ENCODE measurements at places on chromosomes 5 and 9.

DNA sequence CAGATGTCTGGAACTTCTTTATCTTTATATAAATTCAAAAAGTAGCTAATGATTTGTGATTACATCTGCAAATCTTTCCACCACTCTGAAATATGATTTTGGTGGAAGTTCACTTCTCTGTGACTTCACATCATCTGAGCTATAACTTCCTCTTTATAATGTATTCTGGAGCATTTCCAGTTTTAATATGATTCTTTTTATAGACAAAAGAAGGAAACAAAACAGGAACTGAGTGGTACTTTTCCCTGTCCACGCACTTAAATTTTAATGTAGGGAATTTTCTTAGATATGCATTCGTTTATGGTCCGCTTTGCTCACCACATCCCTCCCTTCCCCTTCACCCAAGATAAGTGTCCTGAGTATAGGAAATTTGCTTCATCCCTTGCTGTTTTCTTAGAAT lies 333.5 kb downstream of the CHSY3 start:
- DNase-seq: no peak

DNA sequence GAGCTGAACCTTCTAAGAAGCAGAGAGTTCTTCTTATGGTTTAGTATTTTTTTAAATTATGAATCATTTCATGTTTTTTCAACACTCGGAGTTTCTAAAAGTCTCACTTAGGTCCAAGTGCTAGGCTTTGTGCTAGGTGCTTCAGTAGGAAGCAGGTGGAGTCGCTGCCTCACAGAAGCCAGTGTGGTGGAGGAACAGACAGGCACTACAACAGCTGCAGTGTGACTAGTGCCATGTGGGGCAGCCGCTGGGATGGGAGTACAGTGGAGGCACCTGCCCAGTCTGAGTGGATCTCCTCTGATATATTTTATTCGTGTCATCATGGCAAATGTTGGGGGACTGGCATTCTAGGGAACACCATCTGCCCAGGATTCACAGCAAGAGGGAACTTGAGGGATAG lies 15.3 kb downstream of the PCDHGC5 start:
- DNase-seq: no peak

GRCh38 chr9:126222835-126223431 lies 103.7 kb upstream of the MVB12B start:
- DNase-seq: peak; percentile 43

GRCh38 chr9:78354989-78355388 lies 58.1 kb downstream of the PSAT1 start:
- no peak for DNase-seq

DNA sequence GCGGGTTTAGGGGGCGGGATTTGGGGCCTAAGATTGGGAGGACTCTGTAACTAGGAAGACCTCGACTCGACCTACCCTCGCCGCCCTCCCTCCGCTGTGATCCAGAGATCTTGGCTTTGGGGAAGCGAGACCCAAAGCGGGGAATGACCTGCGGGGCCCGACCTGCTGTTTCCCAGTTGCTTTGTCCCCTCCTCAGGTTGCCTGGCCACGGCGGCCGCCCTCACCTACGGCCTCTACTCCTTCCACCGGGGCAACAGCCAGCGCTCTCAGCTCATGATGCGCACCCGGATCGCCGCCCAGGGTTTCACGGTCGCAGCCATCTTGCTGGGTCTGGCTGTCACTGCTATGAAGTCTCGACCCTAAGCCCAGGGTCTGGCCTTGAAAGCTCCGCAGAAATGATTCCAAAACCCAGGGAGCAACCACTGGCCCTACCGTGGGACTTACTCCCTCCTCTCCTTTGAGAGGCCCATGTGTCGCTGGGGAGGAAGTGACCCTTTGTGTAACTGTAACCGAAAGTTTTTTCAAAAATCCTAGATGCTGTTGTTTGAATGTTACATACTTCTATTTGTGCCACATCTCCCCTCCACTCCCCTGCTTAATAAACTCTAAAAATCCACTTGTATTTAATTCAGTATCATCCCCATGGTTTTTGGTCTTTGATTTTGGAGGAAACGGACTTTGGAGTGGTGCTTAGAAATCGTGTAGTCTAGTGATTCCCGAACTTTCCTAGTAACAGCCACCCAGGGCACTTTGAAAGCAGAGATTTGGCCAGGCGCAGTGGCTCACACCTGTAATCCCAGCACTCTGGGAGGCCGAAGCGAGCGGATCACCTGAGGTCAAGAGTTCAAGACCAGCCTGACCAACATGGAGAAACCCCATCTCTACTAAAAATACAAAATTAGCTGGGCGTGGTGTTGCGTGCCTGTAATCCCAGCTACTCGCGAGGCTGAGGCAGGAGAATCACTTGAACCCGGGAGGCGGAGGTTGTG lies 878 bp downstream of the HIGD2A start:
- no peak for DNase-seq

DNA sequence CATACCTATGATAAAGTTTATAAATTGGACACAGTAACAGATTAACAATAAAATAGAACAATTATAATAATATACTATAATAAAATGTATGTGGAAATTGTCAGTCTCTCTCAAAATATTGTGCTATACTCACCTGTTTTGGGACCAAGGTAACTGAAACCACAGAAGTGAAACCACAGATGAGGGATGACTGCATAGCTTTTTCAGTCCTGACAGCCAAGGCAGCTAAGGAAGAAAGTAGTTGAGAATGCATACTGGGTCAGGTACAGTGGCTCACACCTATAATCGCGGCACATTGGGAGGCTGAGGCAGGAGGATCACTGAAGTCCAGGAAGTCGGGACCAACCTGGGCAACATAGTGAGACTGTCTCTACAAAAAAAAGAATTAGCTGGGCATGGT lies 8.9 kb downstream of the SRP19 start:
- DNase-seq: no peak

DNA sequence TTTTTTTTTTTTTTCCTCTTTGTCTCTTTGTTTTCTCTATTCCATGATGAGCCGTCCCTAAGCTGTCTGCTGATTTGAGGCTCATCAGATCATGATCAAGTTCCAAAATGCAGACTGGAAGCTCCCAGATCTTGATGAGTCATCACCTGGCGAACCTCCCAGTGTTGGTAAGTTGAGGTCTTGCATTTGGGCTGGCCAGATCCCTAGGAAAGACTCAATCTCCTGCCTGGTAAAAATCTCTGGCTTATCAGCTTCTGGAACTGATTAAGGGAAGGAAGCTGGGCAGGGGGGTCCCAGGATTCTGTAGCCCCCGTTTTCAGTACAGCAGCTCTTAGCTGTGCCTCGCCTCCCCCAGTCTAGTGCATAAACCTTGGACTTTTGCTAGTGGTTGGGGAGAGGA lies 69.0 kb downstream of the TSPAN17 start:
- no peak for DNase-seq

GRCh38 chr5:78809444-78809843 lies 160.9 kb upstream of the LHFPL2 start:
- no peak for DNase-seq

GRCh38 chr9:127635201-127635735 lies 23.2 kb downstream of the STXBP1 start:
- no peak for DNase-seq

DNA sequence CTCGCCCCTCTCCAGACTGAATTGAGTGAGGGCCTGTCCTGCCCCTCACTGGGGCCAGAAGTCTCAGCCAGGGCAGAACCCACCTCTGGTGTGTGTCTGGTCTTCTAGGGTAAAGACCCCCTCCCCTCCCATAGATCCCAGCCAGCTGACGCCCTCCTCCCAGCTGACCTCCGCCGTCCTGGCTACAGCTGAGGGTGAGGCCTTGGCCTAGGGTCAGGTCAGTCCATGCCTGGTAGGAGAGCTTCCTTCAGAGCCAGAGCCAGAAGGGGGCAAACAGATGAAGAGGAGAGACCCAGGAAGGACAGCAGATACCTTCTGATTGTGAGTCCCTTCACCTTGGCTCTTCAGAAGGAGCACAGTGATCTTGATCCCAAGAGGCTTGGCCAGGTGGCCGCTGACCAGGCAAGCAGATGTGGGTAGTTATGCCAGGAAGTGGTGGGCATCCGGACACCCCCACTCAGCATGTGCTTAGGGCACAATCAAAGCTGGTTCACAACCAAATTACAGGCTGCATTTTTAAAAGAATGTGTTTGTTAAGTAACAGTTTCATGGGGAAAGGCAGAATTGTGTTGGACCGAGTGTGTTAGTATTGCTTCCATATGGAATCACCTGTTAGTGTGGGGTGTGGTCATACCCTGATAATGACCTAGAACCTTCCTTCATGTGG lies 29.9 kb downstream of the JADE2 start:
- DNase-seq: no peak

GRCh38 chr5:147835386-147835798 lies 3.9 kb upstream of the SPINK1 start:
- no peak for DNase-seq

GRCh38 chr5:111224561-111225345 lies 569 bp downstream of the CAMK4 start:
- peak; percentile 3 for DNase-seq

DNA sequence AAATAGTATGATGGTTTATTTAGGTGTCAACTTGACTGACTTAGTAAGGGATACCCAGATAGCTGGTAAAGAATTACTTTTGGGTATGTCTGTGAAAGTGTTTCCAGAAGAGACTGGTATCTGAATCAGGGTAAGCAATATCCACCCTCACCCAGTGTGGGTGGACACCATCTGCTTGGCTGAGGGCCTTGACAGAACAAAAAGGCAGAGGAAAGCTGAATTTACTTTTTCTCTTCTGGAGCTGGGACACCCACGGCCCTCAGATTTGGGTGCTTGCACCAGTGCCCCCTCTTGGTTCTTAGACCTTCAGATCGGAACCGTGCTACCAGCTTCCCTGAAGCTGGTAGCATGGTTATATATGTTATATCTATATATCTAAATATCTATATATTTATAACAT lies 489.5 kb upstream of the MPDZ start:
- DNase-seq: no peak

DNA sequence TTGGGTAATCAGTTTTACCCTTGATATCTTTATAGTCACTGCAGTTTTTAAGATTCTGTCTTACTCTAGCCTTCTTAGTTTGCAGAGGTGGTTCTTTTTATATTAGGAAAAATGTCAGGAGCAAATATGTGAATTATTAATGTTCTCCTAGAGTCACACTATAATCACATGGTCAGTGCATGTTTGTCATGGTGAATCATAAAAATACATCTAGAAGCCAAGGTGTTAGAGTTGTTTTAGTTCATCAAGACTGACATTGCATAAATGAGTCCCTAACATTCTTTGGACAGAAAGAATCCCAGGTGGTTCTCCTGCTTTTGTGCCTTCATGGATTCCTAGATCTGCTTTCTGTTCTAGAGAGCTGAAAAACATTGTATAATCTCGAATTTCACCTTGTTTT lies 22.9 kb downstream of the ATG10 start:
- DNase-seq: no peak

GRCh38 chr9:17138503-17138902 lies 3.7 kb downstream of the CNTLN start:
- DNase-seq: no peak

- DNase-seq: peak; percentile 15
Measured at GRCh38 chr5:5409151-5409810, 13.2 kb upstream of the ICE1 start.

DNA sequence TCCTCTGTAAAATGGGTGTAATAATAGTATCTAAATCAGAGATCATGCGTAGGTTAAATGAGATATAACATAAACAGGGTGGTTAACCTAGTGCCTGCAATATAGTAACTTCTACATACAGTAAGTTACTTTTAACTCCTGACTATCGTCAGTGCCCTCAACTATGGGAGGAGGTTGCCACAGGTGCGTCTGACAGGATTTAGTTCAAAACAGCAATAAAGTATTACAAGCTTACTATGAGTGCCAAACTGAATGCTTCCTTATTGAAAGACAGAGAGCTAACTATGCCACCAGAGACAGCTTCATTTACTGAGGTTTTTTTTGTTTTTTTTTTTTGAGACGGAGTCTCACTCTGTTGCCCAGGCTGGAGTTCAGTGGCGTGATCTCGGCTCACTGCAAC lies 209.0 kb downstream of the ADAMTSL1 start:
- no peak for DNase-seq

GRCh38 chr5:81631124-81631523 lies 119.8 kb downstream of the SSBP2 start:
- peak; percentile 88 for DNase-seq

- no peak for DNase-seq
Measured at GRCh38 chr9:112125951-112126388, 49.1 kb downstream of the SUSD1 start.

DNA sequence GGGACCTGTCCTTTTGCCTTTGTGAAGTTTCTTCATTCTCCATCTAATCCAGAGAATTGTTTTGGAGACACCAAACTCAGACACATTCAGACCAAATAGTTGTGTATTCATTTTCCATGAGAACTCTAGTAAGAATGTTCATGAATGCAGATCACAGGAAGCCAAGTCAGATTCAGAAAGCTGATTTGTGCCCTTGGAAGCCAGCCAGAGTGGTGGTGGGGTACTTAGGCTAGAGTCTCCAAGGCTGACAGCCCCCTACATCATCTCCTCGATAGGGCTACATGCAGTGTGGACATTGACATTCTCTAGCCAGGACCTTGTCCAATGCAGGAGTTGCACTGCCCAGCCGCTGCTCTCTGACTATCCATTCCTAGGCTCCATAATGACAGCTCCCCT lies 137.6 kb downstream of the UGCG start:
- no peak for DNase-seq

GRCh38 chr5:107593009-107593408 lies 77.7 kb downstream of the EFNA5 start:
- no peak for DNase-seq

- no peak for DNase-seq
Measured at GRCh38 chr9:131273856-131274673, 2.2 kb downstream of the FAM78A start.

GRCh38 chr5:132063090-132063911 lies 2.8 kb downstream of the IL3 start:
- DNase-seq: peak; percentile 72

DNA sequence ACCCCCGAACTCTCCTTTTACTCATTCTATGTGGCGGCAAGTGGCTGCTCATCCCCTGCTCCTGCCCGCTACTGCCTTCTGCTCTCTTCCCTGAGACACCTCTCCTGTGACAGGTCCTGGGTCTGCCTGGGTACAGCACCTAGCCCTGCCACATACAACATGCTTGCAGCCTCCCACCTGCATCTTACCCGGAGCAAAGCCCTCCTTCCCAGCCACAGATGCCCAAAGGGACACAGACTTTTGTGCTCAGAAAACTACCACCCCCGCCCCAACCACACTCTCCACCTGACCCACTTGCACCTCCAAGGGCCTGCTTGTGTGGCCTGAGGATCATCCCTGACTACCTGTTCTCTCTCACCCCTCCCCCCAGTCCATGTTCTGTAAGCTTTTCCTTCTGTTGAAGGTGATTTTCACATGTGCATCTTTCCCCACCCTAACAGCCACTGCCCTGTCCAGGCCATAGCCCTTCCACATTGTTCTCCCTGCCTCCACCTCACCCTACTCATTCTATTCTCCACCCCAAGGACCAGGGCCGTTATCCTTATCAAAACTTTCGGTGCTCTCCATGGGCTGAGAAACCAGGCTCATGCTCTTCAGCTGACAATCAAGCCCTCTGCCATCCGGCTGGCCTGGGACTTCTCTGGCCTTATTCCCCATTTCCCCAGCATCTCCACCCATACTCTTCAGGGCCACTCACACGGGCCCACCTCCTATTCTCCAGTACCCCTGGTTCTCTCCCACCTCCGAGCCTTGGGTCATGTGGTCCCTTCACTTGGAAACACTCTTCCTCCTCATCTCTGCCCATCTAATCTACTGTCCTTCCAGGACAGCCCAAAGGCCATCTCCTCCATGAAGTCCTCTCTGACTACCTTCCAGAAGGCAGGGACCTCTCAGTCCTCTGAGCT lies 46.4 kb upstream of the ALDH1B1 start:
- no peak for DNase-seq

- DNase-seq: no peak
Measured at GRCh38 chr9:85859765-85860164, 81.2 kb upstream of the NAA35 start.

GRCh38 chr5:151196556-151197290 lies 27.2 kb downstream of the CCDC69 start:
- no peak for DNase-seq
